ENCODE measurements at places on chromosomes 2 and 18.

- no peak for DNase-seq
Observed at GRCh38 chr2:232261776-232262175, 116.8 kb upstream of the ALPP start.

GRCh38 chr18:7940971-7941370 is 373.9 kb downstream of the PTPRM start:
- no peak for DNase-seq

GRCh38 chr18:44741511-44741910 is 60.8 kb downstream of the SETBP1 start:
- DNase-seq: no peak

DNA sequence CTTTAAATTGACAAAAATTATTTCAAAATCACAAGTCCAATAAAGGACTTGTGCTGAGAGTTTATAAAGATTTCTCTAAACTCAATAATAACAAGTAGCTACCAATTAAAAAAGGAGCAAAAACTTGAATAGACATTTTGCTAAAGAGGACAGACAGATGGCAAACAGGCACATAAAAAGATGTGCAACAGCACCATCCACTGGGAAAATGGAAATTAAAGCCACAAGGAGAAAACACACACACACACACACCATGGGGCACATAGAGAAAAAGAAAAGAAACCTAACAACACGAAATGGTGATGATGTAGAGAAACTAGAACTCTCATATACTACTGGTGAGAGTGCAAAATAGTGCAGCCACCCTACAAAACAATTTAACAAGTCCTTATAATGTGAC is 12.6 kb upstream of the SLC9A4 start:
- no peak for DNase-seq

DNA sequence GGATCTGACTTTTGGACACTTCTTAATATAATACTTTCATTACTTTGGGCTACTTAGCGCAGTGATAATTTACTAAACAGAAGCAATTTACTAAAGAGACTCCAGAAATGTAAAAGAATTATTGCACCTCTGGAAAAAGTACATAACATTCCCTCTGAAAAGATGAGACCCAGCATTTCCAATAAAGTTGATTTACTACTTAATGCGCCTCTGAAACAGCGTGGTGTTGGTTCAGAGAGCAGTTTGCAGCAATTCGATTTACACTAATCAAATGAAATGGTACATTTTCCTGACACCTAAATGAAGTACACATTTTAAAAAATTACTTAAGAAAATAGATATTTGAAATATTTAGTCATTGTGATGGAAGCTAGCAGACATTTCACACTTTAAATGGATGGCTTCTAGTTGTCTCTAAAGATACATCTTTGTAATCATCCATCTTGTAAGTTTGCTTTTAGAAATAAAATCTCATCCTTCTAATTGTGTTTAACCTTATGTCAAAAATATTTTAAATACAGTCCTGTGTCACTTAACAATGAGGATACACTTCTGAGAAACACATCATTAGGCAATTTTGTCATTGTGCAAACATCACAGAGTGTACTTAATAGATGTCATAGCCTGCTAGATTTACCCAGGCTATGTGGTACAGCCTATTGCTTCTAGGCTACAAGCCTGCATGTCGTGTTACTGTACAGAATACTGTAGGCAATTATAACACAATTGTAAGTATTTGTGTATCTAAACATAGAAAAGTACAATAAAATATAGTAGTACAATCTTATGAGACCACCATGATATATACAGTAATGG is 284.6 kb upstream of the UBE2E3 start:
- no peak for DNase-seq

- no peak for DNase-seq
Observed at GRCh38 chr2:169225906-169226305, 136.4 kb downstream of the LRP2 start.

- no peak for DNase-seq
Observed at GRCh38 chr18:8959551-8960135, 142.9 kb upstream of the NDUFV2 start.

- no peak for DNase-seq
Observed at GRCh38 chr2:8361930-8362329, 319.9 kb upstream of the ID2 start.

Measured in common myeloid progenitor, CD34-positive (primary cell).